Calu3 (cell line): ENCODE measurements at places on chromosomes 1 and 21. TPM values are rescaled to one million over a fixed set of nuclear protein-coding genes. Genes with fewer than 3 reads are reported as not detected.
A peak's percentile ranks its signal among the peaks of the same experiment; 100 is the strongest.

The PIGR gene
- 250 and 367 TPM in 2 replicates for total RNA-seq

DNA sequence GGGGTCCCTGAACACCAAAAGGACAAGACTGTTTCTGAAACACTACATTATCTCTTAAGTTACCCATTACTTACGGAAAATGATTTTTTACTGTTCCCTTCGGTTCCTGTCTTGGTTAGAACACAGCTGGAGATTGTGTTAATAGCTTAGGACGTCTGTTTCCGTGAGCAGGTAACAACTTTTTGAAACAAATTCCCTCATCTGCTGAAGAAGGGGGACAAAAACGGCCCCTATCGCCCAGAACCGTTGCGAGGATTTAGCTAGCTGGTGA, 67.8 kb downstream of the SLC35A3 start:
- H3K4me3 ChIP-seq: peak overlapping the region; percentile 90
- H3K4me1 ChIP-seq: no peaks in the 10 kb centered on the region
- no peaks in the 10 kb centered on the region for H3K27me3 ChIP-seq
- no peak for DNase-seq
- H3K36me3 ChIP-seq: peaks cover 35% of the 10 kb centered on the region
- H3K27ac ChIP-seq: peak overlapping the region; percentile 94

DNA sequence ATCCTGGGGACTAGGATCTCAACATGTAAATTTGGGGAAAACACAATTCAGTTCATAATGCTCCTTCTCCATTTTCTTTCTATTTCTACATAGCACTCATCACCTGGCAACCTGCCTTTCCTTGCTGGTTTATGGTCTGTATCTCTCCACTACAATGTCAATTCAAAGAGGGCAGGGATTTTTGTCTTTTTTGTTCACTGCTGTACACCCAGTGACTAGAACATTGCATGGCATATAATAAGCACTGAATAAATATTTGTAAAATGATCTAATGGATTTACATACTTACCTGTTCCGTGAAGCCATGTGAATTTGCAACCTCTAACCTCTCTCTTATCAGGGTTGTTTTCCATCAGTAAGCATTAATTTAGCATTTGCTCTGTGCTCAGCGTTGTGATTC, 27.4 kb upstream of the TBX15 start:
- H3K27me3 ChIP-seq: no peaks in the 10 kb centered on the region
- H3K36me3 ChIP-seq: no peaks in the 10 kb centered on the region
- H3K4me1 ChIP-seq: peaks cover 12% of the 10 kb centered on the region
- no peak for DNase-seq
- H3K4me3 ChIP-seq: no peak overlapping the region
- no peak overlapping the region for H3K27ac ChIP-seq

The HTR6 gene
- total RNA-seq: not detected in 2 replicates

DNA sequence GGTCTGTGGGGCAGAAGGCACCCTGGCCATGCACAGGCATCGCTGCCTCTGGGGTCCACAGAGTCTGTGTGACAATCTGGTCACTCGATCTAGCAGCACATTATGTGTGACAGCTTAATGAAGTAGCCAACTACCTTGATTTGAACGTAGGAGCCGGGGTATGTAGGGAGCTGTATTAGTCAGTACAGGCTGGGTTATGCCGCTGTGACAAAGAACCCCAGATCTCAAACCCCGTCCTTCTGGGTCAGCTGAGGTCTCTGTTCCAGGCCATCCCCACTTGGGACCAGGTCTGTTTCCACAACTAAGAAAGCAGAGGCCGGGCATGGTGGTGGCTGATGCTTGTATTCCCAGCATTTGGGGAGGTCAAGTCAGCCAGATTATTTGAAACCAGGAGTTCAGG, 8.3 kb upstream of the ATAD3B start:
- H3K4me3 ChIP-seq: no peak overlapping the region
- H3K27ac ChIP-seq: no peak overlapping the region
- no peaks in the 10 kb centered on the region for H3K27me3 ChIP-seq
- no peak for DNase-seq

DNA sequence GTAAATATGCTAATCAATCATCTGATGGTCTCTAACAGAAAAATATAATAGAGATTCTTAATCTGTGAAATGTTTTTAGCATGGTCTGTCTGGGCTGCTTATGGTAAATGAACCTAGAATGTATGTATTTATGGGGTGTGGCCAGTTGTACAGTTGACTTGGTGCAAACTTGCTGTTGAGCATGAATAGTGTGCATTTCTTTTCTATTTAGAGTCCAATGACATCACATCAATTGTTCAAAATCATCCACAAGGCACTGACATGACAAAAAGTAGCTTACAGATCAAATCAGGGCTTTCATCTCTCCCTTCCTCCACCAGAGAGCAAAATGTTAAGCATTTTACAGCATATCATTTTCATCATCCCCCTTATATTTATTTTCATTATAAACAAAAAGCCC, 1010.3 kb downstream of the KCNT2 start:
- no peak for DNase-seq
- no peak overlapping the region for H3K4me3 ChIP-seq
- no peaks in the 10 kb centered on the region for H3K27me3 ChIP-seq
- H3K27ac ChIP-seq: no peak overlapping the region

GRCh38 chr1:225847610-225848009, 34.6 kb downstream of the TMEM63A start:
- H3K27me3 ChIP-seq: no peaks in the 10 kb centered on the region
- H3K4me1 ChIP-seq: no peaks in the 10 kb centered on the region
- peaks cover 97% of the 10 kb centered on the region for H3K36me3 ChIP-seq
- no peak for DNase-seq
- no peak overlapping the region for H3K27ac ChIP-seq
- no peak overlapping the region for H3K4me3 ChIP-seq

The ERRFI1 gene
- 74.9 and 83.0 TPM in 2 replicates for total RNA-seq

The CFHR1 gene
- total RNA-seq: not detected in 2 replicates

GRCh38 chr1:37734629-37735591, 30.0 kb downstream of the EPHA10 start:
- DNase-seq: no peak
- peaks cover 7% of the 10 kb centered on the region for H3K4me1 ChIP-seq
- H3K4me3 ChIP-seq: no peak overlapping the region
- peaks cover 10% of the 10 kb centered on the region for H3K36me3 ChIP-seq
- H3K27ac ChIP-seq: no peak overlapping the region

GRCh38 chr1:98035602-98036002, 114.8 kb upstream of the DPYD start:
- H3K27ac ChIP-seq: no peak overlapping the region
- no peaks in the 10 kb centered on the region for H3K36me3 ChIP-seq
- H3K4me1 ChIP-seq: peaks cover 17% of the 10 kb centered on the region

DNA sequence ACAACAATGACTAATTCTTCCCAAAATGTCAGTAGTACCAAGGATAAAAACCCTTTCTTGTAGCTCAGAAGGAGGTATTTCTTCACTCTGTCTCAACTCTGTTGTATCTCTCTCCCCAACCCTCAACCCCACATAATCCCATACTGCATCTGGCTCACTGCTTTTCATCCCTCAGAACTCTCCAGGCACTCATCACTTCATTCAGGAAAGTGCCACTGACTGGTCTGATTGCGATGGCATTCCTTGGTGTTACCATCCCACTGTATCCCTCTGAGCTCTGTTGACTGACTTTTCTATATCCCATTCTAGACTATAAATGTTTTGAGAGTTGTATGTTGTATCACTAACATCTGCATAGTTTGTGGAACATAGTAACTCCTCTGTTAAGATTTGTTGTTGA, 483.5 kb upstream of the ADGRL2 start:
- H3K36me3 ChIP-seq: no peaks in the 10 kb centered on the region
- no peak overlapping the region for H3K4me3 ChIP-seq
- no peak overlapping the region for H3K27ac ChIP-seq
- DNase-seq: no peak
- no peaks in the 10 kb centered on the region for H3K4me1 ChIP-seq
- H3K27me3 ChIP-seq: no peaks in the 10 kb centered on the region

DNA sequence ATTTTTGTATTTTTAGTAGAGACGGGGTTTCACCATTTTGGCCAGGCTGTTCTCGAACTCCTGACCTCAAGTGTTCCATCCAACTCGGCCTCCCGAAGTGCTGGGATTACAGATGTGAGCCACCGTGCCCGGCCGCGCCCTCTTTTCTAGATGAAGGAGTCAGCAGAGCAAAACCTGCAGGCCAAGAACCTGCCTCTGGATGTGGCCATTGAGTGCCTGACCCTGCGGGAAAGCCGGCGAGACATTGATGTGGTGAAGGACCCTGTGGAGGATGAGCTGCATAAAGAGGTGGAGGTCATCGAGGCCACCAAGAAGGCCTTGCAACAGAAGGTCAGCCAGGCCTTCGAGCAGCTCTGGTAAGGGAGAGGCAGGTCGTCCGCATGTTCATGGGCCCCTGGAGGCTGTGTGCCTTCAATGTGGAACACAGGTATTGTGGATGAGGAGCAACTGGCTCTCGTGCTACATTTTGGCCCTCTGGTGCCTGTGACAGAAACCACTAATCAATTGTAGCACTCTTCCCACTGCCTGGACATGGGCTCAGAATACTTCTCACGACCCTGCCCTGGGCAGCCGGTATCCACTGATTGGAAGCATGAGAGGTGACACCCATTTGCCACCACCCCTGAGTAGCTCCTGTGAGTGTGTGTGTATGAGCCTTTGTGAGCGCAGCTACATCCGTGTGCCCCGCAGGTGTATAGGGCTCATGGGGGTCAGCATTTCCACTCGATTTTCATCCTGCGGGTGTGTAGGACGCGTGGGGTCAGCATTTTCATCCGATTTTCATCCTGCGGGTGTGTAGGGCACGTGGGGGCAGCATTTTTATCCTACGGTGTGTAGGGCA, 2.0 kb downstream of the TEKT2 start:
- no peak overlapping the region for H3K4me3 ChIP-seq
- no peaks in the 10 kb centered on the region for H3K27me3 ChIP-seq
- H3K36me3 ChIP-seq: peaks cover 18% of the 10 kb centered on the region
- DNase-seq: no peak
- H3K4me1 ChIP-seq: peaks cover 9% of the 10 kb centered on the region

- no peaks in the 10 kb centered on the region for H3K27me3 ChIP-seq
- no peak for DNase-seq
- H3K4me3 ChIP-seq: no peak overlapping the region
- no peak overlapping the region for H3K27ac ChIP-seq
Measured at GRCh38 chr21:36959020-36959835, 7.2 kb downstream of the HLCS start.

GRCh38 chr1:187226396-187226795, 397.6 kb downstream of the PLA2G4A start:
- no peaks in the 10 kb centered on the region for H3K27me3 ChIP-seq
- no peak overlapping the region for H3K4me3 ChIP-seq
- no peaks in the 10 kb centered on the region for H3K4me1 ChIP-seq
- H3K27ac ChIP-seq: no peak overlapping the region
- DNase-seq: no peak
- H3K36me3 ChIP-seq: no peaks in the 10 kb centered on the region
